Liver (tissue), 10 donors: ENCODE measurements at places on chromosomes 1 and 21. TPM values are rescaled to one million over a fixed set of nuclear protein-coding genes. Genes with fewer than 3 reads are reported as not detected.

GRCh38 chr1:178492341-178492740, 4.4 kb downstream of the CLEC20A start:
- DNase-seq = no peak
- no peak overlapping the region for H3K27ac ChIP-seq
- no peaks in the 10 kb centered on the region for H3K27me3 ChIP-seq
- no peaks in the 10 kb centered on the region for H3K4me1 ChIP-seq

DNA sequence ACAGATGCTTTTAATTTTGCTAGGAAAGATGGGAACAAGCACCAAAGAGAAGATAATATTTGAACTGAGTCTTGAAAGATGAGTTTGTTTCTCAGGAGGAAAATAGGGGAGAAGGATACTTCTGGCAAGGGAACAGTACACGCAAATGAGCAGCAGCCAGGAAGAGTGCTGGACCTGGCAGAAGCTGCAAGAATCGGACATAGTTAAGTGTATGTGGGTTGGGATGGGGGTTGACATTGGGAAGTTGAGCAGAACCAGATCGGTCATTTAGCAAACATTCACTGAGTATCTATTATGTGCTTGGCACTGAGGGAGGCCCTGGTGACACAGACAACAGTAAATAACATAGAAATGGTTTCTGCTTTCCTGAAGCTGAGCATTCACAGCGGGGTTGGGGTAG, 198.8 kb downstream of the PLPP3 start:
- no peak overlapping the region for H3K27ac ChIP-seq
- H3K4me3 ChIP-seq = no peak overlapping the region
- H3K36me3 ChIP-seq = no peaks in the 10 kb centered on the region
- no peaks in the 10 kb centered on the region for H3K27me3 ChIP-seq
- DNase-seq = no peak

- H3K4me1 ChIP-seq = no peaks in the 10 kb centered on the region
- H3K36me3 ChIP-seq = no peaks in the 10 kb centered on the region
- no peak overlapping the region for H3K27ac ChIP-seq
- H3K4me3 ChIP-seq = no peak overlapping the region
Observed at GRCh38 chr21:31371715-31372470, 27.8 kb upstream of the TIAM1 start.

DNA sequence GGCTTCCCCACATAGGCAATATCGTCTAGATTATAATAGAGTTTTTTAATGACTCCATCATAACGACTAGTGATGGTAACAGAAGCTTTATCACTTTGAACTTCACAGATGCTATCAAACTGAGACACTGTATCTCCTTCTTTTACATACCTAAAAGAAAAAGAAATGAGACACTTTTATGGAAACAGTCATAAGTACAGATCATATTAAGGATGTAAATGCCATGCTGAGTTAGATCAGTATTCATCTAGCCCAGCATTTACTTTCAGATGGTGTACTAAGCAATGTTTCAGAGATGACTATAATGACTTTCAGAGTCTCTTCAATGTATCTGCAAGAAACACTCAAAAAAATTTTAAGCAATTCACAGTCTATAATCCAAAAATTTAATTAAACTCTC, 18.9 kb downstream of the DBT start:
- H3K4me1 ChIP-seq = peaks cover 4% of the 10 kb centered on the region
- peaks cover 26% of the 10 kb centered on the region for H3K36me3 ChIP-seq
- DNase-seq = no peak
- no peaks in the 10 kb centered on the region for H3K27me3 ChIP-seq
- H3K27ac ChIP-seq = no peak overlapping the region

GRCh38 chr1:205445646-205445935, 10.3 kb downstream of the BLACAT1 start:
- no peak for DNase-seq
- H3K36me3 ChIP-seq = no peaks in the 10 kb centered on the region
- H3K27ac ChIP-seq = no peak overlapping the region
- no peaks in the 10 kb centered on the region for H3K27me3 ChIP-seq
- H3K4me3 ChIP-seq = no peak overlapping the region

GRCh38 chr1:240395336-240395735, 216.6 kb downstream of the GREM2 start:
- no peaks in the 10 kb centered on the region for H3K36me3 ChIP-seq
- no peak for DNase-seq
- no peaks in the 10 kb centered on the region for H3K27me3 ChIP-seq
- H3K4me1 ChIP-seq = no peaks in the 10 kb centered on the region
- no peak overlapping the region for H3K4me3 ChIP-seq

GRCh38 chr1:224736619-224737352, 120.7 kb downstream of the CNIH3 start:
- peaks cover 19% of the 10 kb centered on the region for H3K4me1 ChIP-seq
- DNase-seq = no peak
- no peak overlapping the region for H3K27ac ChIP-seq
- H3K4me3 ChIP-seq = no peak overlapping the region
- H3K27me3 ChIP-seq = no peaks in the 10 kb centered on the region

DNA sequence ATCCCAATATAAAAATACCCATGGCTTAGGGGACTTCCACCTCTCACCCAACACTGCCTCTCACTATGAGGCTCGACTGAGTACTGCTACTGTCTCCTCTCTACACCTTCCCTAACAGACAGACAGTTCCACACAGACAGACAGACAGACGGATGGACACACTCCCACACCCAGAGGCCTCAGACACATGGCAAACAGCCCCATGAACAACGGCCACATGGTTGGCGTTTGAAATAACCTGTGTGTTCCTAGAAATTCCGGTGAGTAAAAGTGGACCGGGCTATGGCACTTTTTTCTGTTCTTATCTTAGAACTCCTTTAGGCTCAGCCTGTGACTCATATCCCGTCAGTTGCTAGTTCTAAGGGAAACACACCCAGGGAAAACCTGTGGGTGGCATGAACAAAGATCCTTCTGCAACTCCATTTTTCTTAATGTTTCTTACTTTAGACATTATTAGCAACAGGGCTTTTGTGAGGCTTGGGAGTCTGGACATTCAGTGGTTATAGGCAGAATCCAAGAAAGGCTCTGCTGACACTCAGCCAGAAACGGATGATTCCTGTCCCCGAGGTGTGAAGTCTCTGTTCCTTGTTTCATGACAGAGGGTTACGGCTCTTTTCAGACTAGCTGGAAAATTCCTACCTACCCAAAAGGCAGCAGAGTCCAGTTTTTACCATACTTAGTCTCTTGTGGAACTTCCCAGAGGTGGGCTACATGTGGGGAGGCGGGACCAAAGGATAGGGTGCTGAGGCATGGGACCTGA, 90.5 kb upstream of the TLR5 start:
- H3K4me3 ChIP-seq = no peak overlapping the region
- no peaks in the 10 kb centered on the region for H3K36me3 ChIP-seq
- no peaks in the 10 kb centered on the region for H3K27me3 ChIP-seq

DNA sequence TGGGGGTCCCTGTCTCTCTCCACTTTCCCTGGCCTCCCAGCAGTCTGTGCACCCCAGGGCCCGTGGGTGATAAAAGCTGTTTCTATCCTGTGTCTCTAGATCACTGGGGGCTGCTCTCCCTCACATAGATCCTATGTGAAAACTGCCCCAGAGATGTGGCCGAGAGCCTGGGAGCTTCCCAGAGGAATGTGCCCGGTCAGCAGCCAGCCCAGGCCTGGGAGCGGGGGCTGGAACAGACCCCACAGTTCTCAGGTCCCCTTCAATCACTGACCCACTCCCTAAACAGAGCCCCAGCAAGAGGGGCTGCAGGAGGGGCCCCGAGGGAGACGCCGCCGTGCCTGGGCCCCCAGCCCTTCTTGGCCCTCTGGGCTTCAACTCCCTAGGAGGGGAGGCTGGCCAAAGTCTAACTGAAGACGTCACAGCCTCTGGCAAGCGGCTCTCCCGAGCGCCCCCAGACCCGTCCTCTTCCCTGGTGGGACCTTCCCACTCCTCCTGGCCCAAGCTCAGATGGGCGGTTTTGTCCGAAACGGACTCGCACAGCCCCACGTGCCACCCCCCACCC, 403 bp downstream of the MXRA8 start:
- H3K27me3 ChIP-seq = no peaks in the 10 kb centered on the region
- H3K36me3 ChIP-seq = no peaks in the 10 kb centered on the region
- peak overlapping the region; percentile 25 for H3K27ac ChIP-seq
- no peak for DNase-seq

GRCh38 chr1:184682956-184683355, 71.7 kb downstream of the EDEM3 start:
- no peak overlapping the region for H3K27ac ChIP-seq
- no peak overlapping the region for H3K4me3 ChIP-seq
- no peak for DNase-seq
- no peaks in the 10 kb centered on the region for H3K4me1 ChIP-seq

DNA sequence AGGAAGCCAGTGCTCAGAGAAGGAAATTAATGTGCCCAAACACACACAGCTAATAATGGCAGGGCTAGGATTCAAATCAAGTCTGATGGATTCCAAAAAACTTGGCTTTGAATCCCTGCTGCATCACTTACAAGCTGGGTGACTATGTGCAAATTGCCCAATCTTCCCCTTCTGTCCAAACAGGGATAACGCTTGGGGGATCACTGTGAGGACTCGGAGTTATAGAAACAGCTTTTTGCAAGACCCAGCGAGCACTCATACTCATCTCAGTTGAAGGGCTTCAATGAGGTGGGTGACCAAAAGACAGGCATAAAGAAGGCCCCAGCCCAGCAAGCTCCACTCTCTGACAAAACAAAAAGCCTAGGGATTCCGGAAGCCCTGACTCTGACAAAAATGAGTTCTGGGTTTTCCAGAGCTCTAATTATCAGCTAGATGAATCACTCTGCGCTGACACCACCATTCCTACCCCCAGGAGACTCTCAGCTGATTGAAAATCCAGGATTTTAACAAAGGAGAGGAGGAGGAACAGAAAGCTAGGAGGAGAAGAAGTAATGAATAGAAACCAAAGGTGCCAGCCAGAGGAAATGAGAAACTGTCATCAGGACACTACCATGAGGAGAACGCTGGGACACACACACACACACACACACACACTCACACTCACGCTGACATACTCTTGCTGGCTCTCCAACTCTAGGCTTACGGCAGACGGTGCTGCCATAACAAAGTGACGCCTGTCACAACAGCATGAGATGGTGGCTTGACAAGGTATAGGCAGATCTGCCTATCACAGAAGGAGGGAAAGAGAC, 1.6 kb upstream of the STK40 start:
- peaks cover 12% of the 10 kb centered on the region for H3K36me3 ChIP-seq
- peak overlapping the region; percentile 96 for H3K27ac ChIP-seq
- H3K4me1 ChIP-seq = peaks cover 39% of the 10 kb centered on the region
- no peak for DNase-seq

- no peaks in the 10 kb centered on the region for H3K27me3 ChIP-seq
- no peak for DNase-seq
- H3K4me1 ChIP-seq = no peaks in the 10 kb centered on the region
- peaks cover 32% of the 10 kb centered on the region for H3K36me3 ChIP-seq
Observed at GRCh38 chr1:46410156-46411009, 16.3 kb downstream of the FAAH start.

DNA sequence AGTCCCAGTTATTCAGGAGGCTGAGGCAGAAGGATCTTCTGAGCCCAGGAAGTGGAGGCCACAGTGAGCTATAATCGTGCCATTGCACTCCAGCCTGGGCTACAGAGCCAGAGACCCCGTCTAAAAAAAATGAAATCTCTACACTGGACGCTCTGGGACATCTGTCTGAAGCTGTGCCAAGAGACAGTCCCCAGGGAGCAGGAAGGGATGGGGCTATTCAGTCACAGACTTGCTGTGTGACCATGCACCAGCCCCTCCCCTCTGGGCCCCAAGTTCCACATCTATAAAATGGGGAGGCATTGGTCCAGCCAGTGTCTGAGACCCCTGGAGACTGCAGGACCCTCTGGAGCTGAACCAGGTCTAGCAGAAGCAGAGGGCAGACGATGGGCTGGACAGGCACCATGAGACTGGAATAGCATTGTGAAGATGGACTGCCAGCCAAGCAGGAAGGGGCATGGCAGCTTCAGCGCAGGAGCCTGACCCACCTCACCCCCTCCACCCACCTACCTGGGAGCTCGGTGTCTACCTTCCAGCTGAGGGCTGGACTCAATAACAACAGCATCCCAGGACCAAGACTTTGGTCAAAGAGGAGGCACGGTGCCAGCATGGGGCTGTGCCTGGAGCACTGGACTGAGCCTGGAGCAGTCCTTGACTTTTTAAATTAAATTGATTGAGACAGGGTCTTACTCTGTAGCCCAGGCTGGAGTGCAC, 1.4 kb downstream of the TMEM54 start:
- H3K27me3 ChIP-seq = no peaks in the 10 kb centered on the region
- H3K4me1 ChIP-seq = peaks cover 15% of the 10 kb centered on the region
- no peak overlapping the region for H3K4me3 ChIP-seq
- DNase-seq = no peak
- no peak overlapping the region for H3K27ac ChIP-seq
- no peaks in the 10 kb centered on the region for H3K36me3 ChIP-seq

DNA sequence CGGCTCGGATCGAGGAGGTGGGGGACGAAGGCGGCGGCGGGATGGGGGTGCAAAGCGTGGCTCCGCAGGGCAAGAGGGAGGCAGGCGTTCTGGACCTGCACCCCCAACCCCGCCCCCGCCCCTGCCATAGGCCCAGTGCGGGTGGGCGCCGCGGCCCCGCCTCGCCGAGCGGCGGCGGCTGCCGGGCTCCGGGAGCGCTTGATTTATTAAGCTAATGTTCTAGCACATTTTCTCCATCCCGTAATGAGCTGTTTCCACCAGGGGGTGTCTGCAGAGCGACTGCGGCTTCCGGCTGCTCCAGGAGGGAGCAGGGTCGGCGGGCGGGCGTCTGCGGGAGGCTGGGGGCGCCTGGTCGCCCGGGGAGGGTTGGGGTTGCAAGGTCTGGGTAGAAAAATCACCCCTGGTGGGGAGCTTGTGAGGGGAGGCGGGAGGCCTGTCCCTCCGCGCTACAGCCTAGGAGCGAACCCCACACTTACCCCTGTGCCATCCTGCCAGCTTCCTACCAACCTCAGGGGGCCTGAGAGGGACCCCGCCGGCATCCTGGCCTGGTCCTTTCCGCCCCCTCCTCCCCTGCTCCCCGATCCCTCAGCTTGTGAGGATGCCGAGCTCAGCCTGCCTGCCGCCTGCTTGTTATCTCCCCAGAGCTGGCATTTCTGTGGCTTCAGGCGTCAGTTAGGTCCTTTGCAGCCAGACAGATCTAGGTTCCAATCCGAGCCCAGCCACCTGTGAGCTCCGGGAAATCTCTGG, 48.5 kb upstream of the ACOT11 start:
- H3K4me3 ChIP-seq = no peak overlapping the region
- no peak for DNase-seq
- H3K36me3 ChIP-seq = no peaks in the 10 kb centered on the region
- no peaks in the 10 kb centered on the region for H3K27me3 ChIP-seq

Gene ZFP69B
- 0.45 TPM for polyA plus RNA-seq

Gene SOX13
- polyA plus RNA-seq = 9.1 TPM

Gene CLCNKA
- not detected for polyA plus RNA-seq

Gene BNIPL
- polyA plus RNA-seq = 0.13 TPM

Gene MTFR1L
- 33.4 TPM for polyA plus RNA-seq

Gene GJA4
- polyA plus RNA-seq = 10.3 TPM

Gene LAPTM5
- polyA plus RNA-seq = 46.2 TPM

Gene HES5
- polyA plus RNA-seq = not detected
